ENCODE measurements at places on chromosomes 3 and 15.

DNA sequence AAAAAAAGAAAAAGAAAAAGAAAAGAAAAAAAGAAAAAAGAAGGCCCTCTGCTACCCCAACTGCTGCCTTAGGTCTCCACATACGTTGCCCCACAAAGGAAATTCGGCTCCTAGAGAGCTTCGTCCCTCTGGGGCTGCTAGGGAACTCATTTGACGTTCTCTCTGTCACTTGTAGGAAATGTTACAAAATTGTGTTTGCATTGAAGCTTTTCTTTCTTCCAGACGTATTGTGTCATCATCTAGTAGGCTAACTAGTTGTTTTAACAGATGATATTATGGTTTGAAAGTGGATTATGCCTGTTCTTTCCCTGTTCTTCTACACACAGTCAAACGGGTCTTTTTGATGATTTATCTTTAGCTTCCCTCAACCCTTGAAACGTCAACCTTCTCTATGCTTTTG is 125.3 kb downstream of the BDH1 start:
- no peak for DNase-seq

DNA sequence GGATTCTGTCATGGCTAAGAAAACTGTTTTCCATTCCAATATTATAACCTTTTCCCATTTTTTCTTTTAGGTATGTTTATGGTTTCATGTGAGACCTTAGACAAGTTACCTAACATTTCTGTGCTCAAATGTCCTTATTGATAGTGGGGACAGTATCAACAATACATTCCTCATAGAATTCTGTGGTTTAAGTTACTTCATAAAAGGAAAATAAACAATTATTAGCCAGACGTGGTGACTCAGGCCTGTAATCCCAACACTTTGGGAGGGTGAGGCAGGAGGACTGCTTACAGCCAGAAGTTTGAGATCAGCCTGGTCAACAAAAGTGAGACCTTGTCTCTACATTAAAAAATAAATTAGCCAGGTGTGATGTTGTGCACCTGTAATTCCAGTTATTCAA is 436.8 kb upstream of the CNTN4 start:
- DNase-seq: no peak

DNA sequence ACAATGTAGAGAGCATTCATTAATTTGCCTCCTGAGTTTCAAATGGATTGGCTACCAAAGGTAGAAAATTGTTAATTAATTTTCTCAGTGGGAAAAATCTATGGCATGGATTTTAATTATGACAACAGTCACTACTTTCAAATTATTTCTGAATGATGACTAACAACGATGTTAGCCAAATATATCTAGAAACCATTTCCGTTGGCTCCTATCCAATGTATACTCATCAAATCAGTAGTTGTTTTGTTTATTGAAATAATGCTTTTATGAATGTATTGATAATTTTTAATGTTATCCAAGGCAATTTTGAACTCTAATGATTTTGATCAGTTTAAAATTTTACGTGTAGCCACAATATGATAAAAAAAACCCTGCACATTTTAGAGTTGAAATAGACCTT is 333.4 kb downstream of the NAALADL2 start:
- no peak for DNase-seq

DNA sequence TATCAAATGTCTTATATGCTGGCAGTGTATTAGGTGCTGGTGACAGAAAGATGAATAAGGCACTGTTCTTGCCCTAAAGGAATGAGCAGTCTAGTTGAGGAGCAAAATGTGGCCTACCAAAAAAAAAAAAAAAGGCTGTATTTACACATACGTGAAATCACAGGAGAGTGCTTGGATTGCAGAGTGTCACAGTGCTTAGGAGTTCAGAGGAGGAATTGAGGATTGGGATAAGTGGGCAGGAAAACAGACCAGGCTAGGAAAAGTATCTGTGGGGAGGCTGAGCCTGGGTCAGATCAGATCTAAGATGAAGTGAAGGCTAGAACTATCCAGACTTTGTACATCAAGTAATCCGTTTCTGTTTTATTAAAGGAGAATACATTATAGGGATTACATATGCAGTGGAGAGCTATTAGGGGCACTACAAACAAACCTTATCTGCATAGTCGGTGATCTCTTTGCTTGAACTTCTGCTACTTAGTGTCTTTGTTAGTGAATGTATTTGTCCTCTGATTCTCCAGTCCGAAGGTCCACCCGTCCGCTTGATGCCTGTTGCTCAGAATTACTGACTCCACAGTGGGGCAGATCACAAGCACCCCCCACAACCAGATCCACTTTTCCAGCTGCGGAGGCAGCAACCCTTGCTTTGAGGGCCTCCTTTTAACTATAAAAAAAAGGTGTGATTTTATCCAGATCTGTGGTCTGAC is 80.0 kb downstream of the FNDC3B start:
- DNase-seq: no peak

DNA sequence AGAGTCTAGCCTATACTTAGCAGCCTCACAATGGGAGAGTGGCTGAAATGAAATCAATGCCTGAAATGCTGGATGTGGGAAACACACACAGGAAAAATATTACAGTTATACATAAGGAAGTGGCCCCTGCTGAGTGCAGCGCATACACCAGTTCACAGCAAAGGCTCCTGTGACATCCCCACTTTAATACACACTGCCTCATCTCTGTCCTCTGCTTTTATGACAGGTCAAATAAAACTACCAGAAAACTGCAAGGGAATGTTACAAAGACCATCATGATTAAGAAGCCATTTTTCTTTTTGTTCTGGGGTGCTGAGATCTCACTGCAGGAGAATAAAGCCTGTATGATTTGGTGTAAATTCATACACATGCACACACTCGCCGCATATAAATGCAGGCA is 214.3 kb downstream of the ARRDC4 start:
- DNase-seq: no peak

DNA sequence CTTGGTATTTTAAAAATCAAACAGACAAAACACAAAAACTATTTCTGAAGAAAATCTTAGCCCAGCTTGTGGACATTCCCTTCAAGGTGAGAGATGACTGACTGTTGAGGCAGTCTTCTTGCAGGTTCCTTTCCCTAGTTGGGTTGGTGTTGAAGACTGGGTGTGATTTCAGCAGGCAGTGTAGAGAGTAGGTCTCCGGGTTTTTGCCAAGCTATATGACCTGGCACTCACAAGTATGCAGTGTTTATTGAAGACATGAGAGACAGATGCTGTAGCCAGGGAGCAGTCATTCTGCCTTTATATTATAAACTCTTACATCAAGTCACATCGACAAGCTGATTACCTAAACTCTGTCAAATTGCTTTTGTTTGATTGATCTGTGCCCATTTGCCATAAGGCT is 17.5 kb downstream of the SENP8 start:
- no peak for DNase-seq

- no peak for DNase-seq
These were observed 220.5 kb upstream of the LRRN1 start for GRCh38 chr3:3578718-3579117.

GRCh38 chr3:113226491-113226890 is 15.1 kb downstream of the BOC start:
- no peak for DNase-seq

- no peak for DNase-seq
These were observed 203.6 kb downstream of the WNT5A start for GRCh38 chr3:55283441-55283925.

GRCh38 chr15:79853492-79854328 is 43.1 kb downstream of the MTHFS start:
- DNase-seq: peak; percentile 32

- no peak for DNase-seq
These were observed 10.6 kb upstream of the KIF23 start for GRCh38 chr15:69403594-69403993.

- DNase-seq: no peak
These were observed 70.9 kb downstream of the MYO9A start for GRCh38 chr15:72047020-72047419.

DNA sequence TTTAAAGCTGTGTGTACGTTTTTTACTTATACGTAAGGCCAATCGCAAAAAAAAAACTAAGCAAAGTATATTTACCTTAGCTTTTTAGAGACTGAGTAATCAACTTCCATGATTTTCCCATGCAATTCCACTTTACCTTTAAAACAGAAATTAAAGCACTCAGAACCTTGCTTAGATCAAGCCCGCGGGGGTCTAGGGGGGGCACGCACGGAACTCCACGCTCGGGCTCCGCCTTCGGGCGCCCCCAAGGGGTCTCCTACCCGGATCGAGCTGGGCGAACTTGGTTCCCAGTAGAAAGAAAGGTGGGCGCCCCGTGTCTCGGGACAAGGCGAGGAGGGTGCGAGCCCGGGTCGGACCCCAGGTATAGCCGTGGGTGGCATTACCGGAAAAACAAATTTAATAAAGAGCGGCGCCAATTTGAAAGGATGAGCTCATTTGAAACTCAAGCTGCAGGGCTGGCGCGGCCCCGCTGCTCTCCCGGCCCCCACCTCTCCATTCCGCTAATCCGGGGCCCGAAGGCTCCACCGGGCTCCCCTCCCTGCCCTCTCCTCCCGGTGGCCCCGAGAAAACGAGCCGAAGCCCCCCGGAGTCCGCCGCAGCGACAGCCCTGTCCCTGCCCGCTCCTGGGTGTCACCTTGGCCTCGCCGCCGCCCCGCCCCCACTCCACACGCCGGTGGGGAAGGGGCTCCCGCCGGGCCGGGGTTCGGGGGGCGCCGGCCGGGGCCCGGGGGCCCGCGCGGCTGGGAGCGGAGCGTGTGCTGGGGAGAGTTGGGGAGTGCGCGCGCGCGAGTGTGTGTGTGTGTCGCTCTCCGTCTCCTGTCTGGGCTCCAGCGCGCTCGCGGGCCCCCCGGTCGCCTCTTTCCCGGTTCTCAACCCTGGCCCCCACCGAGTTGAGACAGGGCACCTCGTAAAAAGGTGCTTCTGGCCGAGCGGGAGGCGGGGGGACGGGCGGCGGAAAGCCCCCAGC is 1.5 kb downstream of the IGF2BP2 start:
- no peak for DNase-seq

- DNase-seq: no peak
These were observed 370.1 kb upstream of the ONECUT1 start for GRCh38 chr15:53160092-53160704.

GRCh38 chr15:48102167-48102566 is 18.6 kb upstream of the SLC24A5 start:
- DNase-seq: no peak

DNA sequence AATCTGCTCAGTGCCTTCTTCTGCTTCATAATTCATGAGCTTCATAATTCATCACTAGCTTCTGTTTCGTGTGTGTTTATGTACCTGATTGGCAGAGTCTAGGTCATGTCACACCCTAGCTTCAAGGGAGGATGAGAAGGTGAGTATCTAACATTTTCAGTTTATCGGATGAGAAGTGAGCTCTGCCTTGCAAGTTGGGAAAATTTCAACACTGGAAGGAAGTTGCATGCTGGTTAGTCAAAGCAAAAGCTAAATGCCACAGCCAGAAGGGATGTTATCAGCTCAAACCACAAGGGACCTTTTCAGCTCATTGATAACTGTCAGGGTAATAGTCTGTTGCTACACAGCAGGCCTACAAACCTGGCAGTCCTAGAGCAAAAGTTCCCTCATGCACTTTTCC is 7.3 kb upstream of the TNFSF10 start:
- no peak for DNase-seq

GRCh38 chr3:42710323-42711021 is 7.9 kb upstream of the HHATL start:
- no peak for DNase-seq

- DNase-seq: no peak
These were observed 32.2 kb upstream of the ABHD17C start for GRCh38 chr15:80662757-80663553.

DNA sequence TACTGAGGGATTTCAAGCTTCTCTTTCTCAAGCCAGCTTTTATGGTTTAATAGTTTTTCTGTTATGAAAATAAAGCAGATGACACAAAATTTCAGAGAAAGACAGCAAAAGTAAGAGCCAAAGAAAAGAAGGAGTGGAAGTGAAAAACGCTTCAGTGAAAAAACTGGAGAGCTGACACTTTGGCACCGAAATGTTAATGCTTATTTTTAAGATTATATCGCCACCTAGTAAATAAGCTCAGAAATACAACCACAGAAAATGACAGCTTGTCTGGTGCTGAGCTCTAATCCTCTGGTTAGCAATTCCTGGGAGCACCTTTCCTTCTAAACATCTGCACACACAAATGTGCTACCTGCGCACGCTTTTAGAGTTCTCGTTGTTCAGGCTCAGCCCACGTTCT is 101.6 kb downstream of the ZPLD1 start:
- DNase-seq: no peak

DNA sequence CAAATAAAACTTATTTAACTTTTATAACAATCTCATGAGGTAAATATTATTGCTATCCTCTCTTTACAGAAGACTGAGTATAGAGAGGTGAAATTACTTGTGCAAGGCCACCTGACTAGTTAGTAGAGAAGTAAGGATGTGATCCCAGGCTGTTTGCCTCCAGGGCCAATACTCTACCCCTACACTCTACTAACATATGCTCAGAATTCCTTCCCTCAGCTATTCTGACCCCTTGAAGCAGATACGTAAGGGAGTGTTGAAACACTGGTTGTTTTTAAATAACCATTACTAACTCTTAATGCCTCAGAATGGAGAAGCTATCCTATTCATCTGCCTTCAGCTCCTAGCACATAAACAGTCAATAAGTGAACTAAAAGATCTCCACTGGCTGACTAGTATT is 24.1 kb downstream of the CSTA start:
- no peak for DNase-seq

DNA sequence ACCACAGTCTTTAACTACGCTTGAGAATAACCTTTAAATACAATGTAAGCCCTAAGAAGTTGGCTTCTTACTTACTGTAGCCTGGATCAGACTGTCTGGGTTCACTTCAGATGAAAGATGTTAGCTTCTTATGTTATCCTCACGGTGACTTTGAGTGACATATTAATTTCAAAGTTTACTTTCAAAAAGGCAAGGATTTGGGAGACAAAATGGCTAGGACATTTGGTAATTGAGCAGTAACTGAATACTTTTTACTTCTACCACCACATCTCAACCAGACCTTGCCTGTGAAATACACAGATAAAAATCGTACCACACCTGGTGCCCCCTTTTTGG is 36.0 kb upstream of the BNIP2 start:
- no peak for DNase-seq

GRCh38 chr3:150747886-150748683 is 14.9 kb downstream of the SIAH2 start:
- DNase-seq: no peak

GRCh38 chr3:174342941-174343501 is 516.1 kb upstream of the NAALADL2 start:
- DNase-seq: no peak

DNA sequence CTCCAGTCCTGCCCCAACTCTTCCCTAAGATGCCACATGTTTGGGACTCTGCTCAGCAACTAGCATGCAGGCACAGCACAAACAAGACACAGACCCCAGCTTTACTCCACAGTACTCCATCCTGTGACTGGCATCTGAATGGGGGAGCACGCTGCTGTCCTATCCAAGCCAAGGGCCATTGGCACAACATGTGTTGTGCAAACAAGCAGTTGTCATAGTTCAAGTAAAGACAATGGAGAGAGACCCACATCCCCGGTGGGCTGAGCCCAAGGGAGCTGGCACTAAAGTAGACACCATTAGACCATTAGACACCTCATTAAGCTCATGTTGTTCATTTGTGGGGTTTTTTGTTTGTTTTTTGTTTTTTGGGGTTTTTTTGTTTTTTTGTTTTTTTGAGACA is 132.7 kb downstream of the CHSY1 start:
- DNase-seq: no peak

GRCh38 chr3:177681852-177682251 is 484.6 kb upstream of the TBL1XR1 start:
- no peak for DNase-seq
